Activated naive CD8-positive, alpha-beta T cell treated with anti-CD3 and anti-CD28 coated beads for 36 hours (primary cell): ENCODE measurements at places on chromosomes 1 and 21. TPM values are rescaled to one million over a fixed set of nuclear protein-coding genes. Genes with fewer than 3 reads are reported as not detected.
A peak's percentile ranks its signal among the peaks of the same experiment; 100 is the strongest.

GRCh38 chr1:177183836-177184235 is 13.1 kb downstream of the BRINP2 start:
- DNase-seq: no peak

DNA sequence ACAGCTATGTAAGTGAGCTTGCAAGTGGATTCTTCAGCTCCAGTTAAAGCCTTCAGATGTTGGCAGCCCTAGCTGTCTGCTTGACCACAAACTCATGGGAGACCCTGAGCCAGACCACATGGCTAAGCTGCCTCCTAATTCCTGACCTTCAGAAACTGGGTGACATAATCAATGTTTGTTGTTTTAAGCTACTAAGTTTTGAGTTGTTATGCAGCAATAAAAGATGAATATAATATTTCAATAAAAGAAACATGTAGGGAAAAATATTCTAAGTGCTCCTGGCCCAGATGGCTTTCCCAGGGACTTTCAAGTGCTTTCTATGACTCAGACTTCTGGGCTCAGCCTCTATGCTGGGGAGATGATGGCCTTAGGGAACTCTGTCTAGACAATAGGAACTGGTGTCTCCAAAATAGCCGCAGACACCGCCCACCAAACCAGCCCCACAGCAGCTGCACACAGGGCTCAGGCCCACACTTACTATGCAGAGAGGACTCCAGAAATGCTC is 20.3 kb upstream of the AZIN2 start:
- DNase-seq: no peak

DNA sequence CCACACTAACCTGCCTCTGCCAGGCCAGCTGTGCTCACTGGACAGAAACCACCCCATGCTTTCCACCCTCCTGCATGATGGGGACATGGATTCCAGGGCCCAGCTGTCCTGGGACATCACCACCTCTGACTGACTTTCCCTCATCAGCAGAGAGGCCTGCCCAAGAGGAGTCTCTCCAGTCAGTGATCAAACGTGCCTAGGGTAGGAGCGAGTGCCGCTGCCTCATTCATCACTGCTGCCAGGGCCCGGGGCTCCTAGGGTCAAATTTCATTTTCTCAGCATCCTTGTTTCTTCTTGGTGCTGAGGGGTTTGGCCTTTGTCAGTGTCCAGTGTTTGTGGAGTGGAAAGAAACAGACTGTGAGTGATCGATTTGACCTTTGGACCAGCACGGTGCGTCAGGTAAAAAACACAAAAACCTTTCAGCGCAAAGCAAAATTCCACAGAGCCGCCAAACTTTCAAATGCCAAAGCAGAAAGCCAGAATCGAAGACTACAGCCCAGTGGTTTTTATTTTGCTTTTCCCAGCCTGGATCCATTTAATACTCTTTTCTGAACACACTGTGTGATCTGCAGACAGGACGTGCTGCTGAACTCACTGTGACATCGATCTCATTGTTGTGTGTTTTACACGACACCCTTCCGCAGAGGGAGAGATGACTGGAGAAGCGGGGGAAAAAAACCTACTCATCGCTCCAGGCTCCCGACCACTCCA is 43.2 kb downstream of the CAPN8 start:
- DNase-seq: no peak

- DNase-seq: no peak
These were observed 565.2 kb downstream of the PTPRU start for GRCh38 chr1:29801561-29801973.

DNA sequence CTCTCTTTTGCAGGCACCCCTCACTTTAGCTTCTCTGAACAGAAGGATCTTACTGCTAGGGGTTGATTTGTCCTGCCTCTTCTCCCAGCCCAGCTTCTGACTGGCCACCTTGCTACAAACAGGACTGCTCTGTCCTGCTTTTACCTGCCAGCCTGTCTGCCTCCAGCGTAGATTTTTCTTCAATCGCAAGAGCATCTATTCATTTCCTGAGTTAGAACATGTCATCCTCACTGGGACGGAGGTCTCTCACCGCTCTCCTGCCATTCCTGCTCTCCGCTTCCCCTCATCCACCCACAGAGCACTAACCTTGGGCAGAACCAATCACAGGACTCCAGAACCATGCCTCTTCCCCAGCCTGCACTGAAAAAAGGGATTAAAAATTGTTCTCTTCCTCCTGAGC is 3.5 kb upstream of the ATP1B1 start:
- DNase-seq: no peak

GRCh38 chr1:115337633-115338456 is at the start of gene NGF:
NGF (minus strand) TSS chr1:115338249; CDS start chr1:115286795, 51,454 bp downstream.
- no peak for DNase-seq

DNA sequence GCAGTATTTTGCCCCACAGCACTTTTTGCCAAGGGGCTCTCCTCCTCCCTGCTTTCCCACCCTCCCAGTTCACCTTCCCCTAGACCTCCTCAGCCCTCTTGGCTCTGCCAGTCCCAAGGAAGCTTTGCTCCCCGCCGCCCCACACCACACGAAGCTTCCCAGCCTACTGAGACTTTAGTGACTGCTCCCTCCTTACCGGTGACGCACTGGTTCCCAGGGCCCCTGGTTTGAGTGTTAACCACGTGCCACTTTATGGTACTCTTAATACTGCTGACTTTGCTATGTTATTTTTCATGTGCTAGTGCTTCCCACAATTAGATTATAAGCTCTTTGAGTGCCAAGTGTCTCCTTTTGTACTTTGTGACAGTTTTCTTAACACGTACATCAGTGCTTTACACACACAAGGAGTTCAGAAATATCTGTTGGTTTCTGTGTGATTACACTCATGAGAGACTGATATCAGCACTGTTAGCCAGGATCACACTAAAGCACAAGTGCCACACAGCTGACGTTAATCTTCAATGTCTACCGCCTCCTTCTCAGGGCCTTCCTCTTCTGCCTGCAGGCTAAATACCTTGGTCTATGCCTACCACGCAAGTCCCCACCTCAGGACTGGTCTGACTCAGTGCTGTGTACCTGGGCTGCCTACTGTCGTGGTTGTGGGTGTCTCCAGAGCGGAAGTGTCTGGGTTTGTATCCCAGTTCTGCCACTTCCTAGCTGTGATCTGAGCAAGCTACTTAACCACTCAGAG is 61.0 kb downstream of the DNTTIP2 start:
- DNase-seq: peak; percentile 6

DNA sequence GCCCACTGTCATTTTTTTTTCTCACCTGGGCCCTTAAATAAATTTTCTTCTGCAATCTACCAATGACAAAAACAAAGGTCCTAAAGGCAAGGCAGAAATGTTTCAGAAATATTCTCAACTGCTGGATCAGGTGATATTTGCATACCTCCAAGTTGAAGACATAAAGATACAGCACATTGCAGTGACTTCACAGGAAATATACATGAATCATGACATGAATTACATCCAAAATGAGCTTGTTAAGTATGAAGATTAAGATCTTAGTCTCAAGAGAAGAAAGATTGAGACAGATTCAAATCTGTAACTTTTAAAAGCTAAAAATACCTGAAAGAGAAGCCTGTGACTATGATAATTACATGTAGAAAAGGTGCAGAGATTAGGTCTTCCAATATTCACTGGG is 207.8 kb downstream of the SIPA1L2 start:
- no peak for DNase-seq

- DNase-seq: no peak
These were observed 8.3 kb downstream of the TSACC start for GRCh38 chr1:156346636-156347035.

DNA sequence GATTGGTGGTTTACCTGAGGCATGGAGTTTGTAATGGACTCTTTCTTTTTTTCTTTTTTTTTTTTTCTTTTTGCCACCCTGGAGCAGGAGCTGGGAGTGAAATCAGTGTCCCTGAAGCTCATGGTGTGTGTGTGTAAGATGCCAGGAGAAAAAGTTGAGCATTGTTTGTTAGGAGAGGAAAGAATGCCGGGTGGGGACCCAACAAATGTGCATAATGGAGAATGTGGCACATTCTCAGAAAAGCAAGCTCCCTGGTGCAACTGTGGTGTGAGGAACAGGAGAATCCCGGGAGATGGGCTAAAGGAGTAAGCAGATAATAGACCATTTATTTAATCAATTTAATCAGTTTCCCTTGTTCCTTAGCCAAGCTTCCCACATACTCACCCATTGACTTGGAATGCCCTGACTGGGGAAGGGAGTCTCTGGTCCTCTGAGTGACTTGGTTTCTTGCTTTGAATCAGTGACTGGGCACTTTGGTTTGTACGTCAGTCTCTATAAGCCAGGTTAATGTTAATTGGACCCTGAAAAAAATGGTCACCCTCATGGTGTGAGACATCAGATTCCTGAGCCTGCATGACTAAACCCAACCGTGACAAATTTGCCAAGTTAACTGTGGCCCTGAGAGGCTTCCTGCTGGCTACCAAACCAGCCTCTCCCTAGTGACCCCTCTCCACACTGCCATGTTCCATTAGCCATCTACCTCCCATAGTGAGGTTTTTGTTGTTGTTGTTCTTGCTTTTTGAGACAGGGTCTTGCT is 43.9 kb upstream of the ITPKB start:
- no peak for DNase-seq

- DNase-seq: no peak
These were observed 71.1 kb upstream of the FGGY start for GRCh38 chr1:59225594-59226316.

- no peak for DNase-seq
These were observed 15.1 kb downstream of the SLAMF8 start for GRCh38 chr1:159841749-159842148.

GRCh38 chr1:175576865-175577264 is 166.5 kb downstream of the TNR start:
- DNase-seq: no peak

DNA sequence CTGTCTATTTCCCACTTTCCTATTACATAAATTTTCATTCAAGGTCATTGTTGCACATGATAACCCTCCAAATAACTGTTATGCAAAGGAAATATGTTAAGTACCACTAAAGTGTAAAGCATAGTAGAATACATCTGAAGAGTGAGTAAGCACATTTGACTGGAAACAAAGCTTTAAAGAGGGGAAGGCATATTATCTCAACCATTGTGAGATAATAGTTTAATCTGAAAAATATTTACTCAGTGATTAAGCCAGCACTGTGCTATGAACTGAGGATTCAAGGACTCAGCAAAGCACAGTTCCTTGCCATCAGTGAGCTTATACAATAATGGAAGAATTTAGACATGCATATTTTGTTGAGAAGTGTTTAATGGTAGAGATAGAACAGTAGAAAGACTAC is 127.4 kb downstream of the HMCN1 start:
- no peak for DNase-seq

- DNase-seq: no peak
These were observed 6.5 kb downstream of the ARHGAP29 start for GRCh38 chr1:94230920-94231319.

DNA sequence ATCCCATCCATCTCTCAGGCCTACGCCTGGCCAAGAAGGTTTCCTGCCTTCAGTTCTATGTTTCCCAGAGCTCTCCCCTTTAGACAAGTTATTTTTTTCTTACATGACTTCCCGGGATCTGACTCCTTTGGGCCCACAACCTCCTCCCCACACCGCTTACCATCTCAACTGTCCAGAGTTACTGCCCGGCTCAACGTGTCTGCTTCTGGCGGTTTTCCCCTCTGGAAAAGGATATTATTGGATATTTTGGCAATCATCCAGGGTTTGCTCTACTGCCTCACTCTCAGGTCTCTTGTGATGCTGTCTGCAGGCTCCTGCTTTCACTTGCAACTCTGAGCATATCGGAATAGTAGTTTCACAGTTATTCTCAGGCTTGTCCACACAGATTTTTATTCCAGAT is 318.2 kb upstream of the CAMK1G start:
- no peak for DNase-seq

- no peak for DNase-seq
These were observed 47.9 kb upstream of the PLXNA2 start for GRCh38 chr1:208291923-208292711.

- DNase-seq: no peak
These were observed 8.6 kb upstream of the LRRC8B start for GRCh38 chr1:89516055-89516454.

GRCh38 chr21:35179990-35180540 is 131.0 kb upstream of the RUNX1 start:
- DNase-seq: no peak

- DNase-seq: no peak
These were observed 7.1 kb upstream of the CRYBG2 start for GRCh38 chr1:26360807-26361604.

DNA sequence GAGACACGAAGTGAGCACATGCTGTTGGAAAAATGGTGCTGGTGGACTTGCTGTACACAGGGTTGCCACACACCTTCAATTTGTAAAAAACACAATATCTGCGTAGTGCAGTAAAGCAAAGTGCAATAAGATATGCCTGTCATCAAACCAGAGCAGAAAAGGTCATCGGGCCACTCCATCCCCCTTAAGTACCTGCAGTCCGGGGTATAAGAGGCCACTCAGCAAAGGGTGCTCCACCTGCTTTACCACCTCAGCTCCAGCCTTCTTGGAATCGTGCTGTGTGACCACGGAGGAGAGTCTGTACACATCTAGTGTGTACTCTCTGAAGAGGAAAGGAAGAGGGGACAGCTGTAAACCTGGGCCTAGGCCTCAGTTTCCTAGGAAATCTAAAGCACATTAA is 10.9 kb downstream of the YARS1 start:
- no peak for DNase-seq

DNA sequence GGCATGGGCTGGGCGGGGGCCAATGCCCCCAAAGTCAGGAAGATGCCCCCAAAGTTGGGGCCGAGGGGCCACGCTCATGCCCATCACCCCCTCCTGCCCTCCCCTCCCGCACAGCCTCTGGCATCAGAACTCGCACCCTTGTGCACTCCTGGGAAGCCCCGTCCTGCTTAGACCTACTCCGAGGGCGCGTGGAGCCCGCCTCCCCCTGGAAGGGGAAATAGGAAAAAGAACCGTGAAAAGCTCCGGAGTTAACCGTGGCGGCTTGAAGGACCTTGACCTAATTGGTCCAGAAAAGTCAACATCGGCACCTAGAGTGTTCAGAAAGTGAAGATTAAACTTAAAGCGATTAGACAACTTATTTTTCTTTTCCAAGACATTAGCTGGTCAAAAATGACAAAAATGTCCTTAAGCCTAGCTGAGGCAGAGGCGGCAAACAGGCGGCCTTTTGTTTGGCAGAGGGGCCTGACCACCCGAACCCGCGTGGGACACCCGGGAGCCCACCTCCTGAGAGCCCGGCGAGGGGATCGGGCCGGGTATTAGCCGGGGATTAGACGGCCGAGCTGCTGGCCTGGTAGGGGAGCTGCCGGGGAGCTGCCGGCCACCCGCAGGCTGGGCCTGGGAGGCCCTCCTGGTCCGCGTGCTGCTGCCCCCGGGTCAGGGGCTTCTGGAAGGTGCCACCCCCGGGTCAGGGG is 65.5 kb downstream of the PRDM16 start:
- no peak for DNase-seq

FCRL2 gene
- total RNA-seq: 0.12 TPM

S100B gene
- 8.7 TPM for total RNA-seq

TGFB2 gene
- total RNA-seq: 0.04 TPM

ANGPTL3 gene
- not detected for total RNA-seq

EFNA1 gene
- 0.49 TPM for total RNA-seq

CA6 gene
- total RNA-seq: 12.3 TPM

GRIK3 gene
- not detected for total RNA-seq

CHAF1B gene
- total RNA-seq: 35.6 TPM

TMEM35B gene
- 19.2 TPM for total RNA-seq

KIF14 gene
- total RNA-seq: 17.4 TPM

FCGR1A gene
- total RNA-seq: not detected

OVAAL gene
- total RNA-seq: not detected
